Astrocyte (in vitro differentiated cells and primary cell): ENCODE measurements at places on chromosomes 13 and 19.

GRCh38 chr19:29630655-29631054, 24.6 kb downstream of the POP4 start:
- H3K27ac ChIP-seq: no peak overlapping the region
- no peaks in the 10 kb centered on the region for H3K4me1 ChIP-seq
- H3K4me3 ChIP-seq: no peak overlapping the region
- H3K27me3 ChIP-seq: no peaks in the 10 kb centered on the region
- no peaks in the 10 kb centered on the region for H3K36me3 ChIP-seq

DNA sequence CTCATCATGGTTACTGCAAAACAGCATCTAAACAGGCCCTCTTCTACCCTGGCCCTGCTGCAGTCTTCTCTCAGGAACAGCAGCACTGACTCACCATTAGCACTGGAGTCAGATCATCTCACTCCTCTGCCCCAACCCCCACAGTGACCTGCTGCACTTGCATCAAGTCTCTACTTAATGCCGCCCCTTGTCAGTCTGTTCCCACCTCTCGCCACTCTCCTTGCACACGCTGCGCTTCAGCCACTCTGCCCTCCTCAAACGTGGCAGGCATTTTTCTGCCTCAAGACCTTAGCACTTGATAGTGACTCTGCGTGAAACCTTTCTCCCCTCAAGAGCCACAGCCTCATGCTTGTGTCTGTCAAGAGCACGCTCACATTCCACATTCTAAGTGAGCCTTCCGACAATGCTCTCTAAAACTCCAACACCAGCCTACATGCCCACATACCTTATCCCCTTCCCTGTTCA, 22.1 kb downstream of the MIPEP start:
- no peaks in the 10 kb centered on the region for H3K27me3 ChIP-seq
- peak; percentile 60 for DNase-seq
- peaks cover 13% of the 10 kb centered on the region for H3K4me1 ChIP-seq
- no peak overlapping the region for H3K27ac ChIP-seq
- peaks cover 2% of the 10 kb centered on the region for H3K36me3 ChIP-seq

- no peaks in the 10 kb centered on the region for H3K36me3 ChIP-seq
- H3K27me3 ChIP-seq: no peaks in the 10 kb centered on the region
- peak; percentile 88 for DNase-seq
Measured at GRCh38 chr13:101875717-101876393, 423.4 kb downstream of the ITGBL1 start.

DNA sequence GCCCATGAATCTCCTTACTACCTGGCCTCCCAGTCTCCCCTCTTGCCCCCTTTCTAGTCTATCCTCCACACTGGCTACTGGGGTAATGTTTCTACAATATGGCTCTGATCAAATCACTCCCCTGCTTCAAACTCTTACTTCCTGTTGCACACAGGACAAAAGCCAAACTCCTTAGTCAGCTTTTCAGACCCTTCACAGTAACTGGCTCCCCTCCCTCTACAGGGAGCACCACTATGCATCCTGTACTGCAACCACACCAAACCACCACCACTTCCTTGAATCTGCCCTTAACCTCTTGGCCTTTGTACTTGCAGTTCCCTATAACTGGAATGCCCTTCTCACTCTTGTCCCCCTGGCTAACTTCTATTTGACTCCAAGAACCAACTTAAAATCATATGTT, 32.2 kb downstream of the DEDD2 start:
- no peaks in the 10 kb centered on the region for H3K36me3 ChIP-seq
- DNase-seq: peak; percentile 22
- H3K4me3 ChIP-seq: no peak overlapping the region

DNA sequence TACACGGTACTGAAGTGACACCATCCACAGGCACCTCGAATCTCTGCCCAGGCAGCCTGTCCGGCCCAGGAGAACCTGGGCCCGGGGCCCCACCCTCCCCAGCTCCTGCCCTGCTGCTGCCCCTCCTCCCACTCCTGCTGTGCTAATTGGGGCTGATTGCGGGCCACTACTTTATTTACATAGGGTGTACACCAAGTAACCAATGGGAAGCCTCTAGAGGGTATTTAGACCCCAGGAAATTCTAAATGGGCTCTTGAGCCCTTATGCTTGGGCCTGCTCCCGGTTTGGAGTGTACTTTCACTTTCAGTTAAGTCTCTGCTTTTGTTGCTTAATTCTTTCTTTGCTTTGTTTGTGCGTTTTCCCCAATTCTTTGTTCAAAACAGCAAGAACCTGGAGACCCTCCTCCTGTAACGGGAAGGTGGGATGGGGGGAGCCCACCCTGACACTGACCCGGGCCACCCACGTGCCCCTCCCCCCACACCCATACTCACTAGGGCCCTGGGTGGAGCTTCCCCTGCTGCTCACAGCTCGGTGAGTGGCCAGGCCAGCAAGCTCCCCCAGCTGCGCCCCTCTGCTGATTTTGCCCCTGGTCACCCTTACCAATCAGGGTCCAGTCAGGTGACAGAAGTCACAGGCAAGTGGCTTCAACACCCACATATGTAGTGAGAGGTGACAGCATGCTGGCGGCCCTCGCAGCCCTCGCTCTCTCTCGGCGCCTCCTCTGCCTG, 9.4 kb downstream of the SCGB2B2 start:
- H3K4me1 ChIP-seq: no peaks in the 10 kb centered on the region
- H3K27ac ChIP-seq: no peak overlapping the region
- peak; percentile 3 for DNase-seq
- no peaks in the 10 kb centered on the region for H3K27me3 ChIP-seq
- H3K4me3 ChIP-seq: no peak overlapping the region
- no peaks in the 10 kb centered on the region for H3K36me3 ChIP-seq

GRCh38 chr13:20528452-20528851, 2.8 kb upstream of the CRYL1 start:
- no peak overlapping the region for H3K4me3 ChIP-seq
- H3K36me3 ChIP-seq: no peaks in the 10 kb centered on the region
- no peaks in the 10 kb centered on the region for H3K27me3 ChIP-seq
- no peak overlapping the region for H3K27ac ChIP-seq
- H3K4me1 ChIP-seq: peaks cover 12% of the 10 kb centered on the region

GRCh38 chr19:31519256-31519655, 170.0 kb upstream of the TSHZ3 start:
- no peak for DNase-seq
- H3K4me1 ChIP-seq: no peaks in the 10 kb centered on the region
- H3K27ac ChIP-seq: no peak overlapping the region
- H3K4me3 ChIP-seq: no peak overlapping the region
- H3K27me3 ChIP-seq: no peaks in the 10 kb centered on the region

DNA sequence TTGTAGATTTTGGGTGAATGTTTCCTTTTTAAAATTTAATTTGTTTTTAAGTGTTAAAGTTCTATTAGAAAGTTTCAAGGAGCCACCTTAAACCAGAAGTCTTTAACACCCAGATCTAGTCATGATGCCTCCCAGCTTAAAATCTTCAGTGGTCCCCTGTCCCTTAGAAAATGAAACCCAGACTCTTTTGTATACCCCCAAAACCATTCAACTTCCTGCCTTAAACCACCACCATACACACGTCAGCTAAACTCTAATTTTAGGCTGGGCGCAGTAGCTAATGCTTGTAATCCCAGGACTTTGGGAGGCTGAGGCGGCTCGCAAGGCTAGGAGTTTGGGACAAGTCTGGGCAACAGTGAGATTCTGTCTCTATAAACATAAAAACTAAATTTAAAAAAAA, 37.9 kb downstream of the N4BP2L1 start:
- no peak for DNase-seq
- H3K4me3 ChIP-seq: no peak overlapping the region
- peaks cover 3% of the 10 kb centered on the region for H3K36me3 ChIP-seq
- no peak overlapping the region for H3K27ac ChIP-seq
- no peaks in the 10 kb centered on the region for H3K4me1 ChIP-seq
